ENCODE measurements at places on chromosomes 11 and 22.
A peak's percentile ranks its signal among the peaks of the same experiment; 100 is the strongest.

DNA sequence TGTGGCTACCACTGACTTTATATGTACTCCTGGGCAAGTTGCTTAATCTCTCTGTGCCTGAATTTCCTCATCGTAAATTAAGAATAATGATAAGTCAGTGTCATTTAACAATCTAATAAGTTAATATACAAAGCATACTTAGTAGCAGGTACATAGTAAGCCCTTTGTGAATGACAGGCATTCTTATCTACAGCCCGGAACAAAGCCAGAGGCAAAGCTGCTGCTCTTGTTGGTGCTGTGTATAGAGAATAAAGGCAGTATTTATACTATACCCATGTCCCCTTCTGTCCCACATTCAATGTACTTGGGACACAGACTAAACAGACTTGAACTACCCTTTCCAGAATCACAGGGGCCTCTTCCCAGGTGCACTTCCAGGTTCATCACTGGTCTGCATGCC is 229.7 kb upstream of the NCAM1 start:
- no peak for DNase-seq

GRCh38 chr11:1926156-1927025 is 6.9 kb downstream of the TNNT3 start:
- DNase-seq, result no peak

- DNase-seq, result no peak
Measured at GRCh38 chr22:38828191-38828590, 15.6 kb downstream of the NPTXR start.

DNA sequence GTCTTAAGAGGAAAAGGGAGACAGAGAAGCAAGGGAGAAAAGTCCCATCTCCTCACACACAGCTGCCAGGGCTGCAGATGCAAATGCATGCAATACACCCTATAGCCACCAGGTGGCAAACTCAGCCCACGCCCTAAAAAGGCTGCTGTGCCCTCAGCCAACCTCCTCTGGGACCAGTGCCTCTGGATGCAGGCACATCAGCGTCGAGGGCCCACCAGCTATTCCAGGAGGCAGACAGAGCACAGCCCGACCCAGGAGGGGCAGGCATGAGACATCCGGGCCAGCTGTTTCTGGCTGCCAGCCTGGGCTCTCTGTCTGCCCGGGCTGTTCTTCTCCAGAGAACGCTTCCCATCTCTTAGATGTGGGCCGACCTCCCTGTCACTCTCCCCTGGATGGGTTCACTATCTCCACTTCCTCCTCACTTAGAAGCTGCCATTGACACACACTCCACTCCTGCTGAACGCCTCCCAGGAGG is 39.7 kb downstream of the TPBGL start:
- DNase-seq, result no peak

DNA sequence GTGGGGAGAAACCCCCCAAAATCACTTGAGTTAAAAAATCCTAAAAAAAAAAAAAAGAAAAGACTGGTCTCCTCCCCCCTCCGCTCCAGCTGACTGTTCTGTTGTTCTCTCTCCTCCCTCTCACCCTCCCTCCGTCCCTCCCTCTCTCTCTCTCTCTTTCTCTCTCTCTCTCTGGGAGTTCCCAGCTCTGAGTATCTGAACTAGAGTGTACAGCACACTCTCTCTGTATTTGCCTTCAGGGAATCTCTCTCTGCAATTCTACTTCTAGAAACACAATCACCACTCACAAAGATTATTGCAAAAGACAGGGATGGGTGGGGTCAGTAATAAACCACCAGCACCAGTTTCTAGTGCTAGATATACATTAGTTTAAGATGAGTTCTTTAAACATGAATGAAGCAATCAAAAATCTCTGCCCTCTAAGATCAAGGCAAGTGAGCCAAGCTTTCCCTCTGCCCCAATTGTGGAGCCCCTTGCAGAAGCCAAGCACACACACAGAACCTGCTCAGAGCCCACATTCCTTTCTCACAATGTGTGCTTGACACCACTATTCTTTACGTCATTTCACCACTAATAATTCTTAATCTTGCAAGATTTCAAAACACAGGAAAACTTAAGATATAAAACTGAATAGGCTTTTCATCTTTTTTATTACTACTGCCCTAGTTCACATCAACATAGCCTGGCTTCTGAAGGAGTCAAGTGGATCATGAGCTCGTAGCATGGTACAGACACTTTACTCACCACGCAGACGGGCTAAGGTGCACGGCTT is 133.5 kb downstream of the RBFOX2 start:
- peak; percentile 88 for DNase-seq

GRCh38 chr22:47474895-47475294 is 712.4 kb downstream of the TBC1D22A start:
- no peak for DNase-seq

- DNase-seq, result no peak
Measured at GRCh38 chr22:35023692-35024363, 42.1 kb upstream of the ISX start.

DNA sequence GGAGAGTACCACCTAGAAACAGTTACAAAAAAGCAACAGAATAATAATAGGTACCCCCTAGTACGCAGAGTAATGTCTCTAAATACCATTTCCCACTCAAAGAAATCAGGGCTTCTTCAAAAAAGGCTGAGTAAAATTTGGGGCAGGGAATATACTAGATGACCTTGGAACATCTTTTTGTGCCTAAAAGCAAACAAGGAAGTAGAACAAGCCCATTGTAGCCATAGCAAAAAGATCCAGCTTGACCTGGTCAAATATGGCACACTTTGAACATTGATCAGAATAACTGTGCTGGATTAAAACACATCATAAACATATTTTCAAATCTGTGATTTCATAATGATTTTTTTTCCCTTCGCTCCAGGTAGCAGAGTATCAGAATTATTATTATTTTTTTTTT is 91.5 kb downstream of the YAP1 start:
- no peak for DNase-seq
